PC-3 (cell line): ENCODE measurements at places on chromosomes 5 and 9. TPM values are rescaled to one million over a fixed set of nuclear protein-coding genes. Genes with fewer than 3 reads are reported as not detected.
A peak's percentile ranks its signal among the peaks of the same experiment; 100 is the strongest.

DNA sequence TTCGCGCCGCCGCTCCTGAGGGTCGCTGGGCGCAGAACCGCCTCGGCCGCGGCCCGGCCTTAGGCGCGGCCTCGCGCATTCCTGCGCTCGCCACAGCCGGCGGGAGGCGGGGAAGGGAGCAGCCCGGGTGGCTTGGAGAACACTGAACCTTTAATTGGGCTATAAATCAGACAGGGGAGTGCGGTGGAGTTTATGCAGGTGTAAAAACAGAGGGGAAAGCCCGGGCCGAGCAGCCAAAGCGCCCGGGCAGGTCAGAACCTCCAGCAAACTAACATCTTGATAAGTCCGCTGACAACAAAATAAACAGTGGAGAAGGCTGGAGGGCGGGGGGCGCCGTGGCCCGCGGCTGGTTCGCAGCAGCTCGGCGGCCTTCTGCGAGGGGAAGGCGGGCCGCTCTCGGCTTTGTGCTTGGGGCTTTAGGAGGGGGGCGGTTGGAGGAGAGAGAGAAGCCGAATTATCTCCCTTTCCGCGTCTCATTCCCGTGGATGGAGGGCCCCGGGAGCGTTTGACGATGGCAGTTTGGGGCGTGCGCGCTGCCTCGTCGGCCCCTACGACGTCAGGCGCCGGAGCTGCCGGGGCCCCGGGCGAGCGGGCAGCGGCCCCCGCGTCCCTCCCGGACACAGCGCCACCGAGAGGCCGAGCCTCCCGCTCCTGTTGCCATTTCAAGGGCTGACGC is 11.3 kb downstream of the FOXD1 start:
- H3K4me1 ChIP-seq = peaks cover 16% of the 10 kb centered on the region; the same call in 1 of the 2 replicates
- H3K4me3 ChIP-seq = peak overlapping the region; percentile 68
- H3K27me3 ChIP-seq = no peaks in the 10 kb centered on the region
- H3K27ac ChIP-seq = peak overlapping the region; percentile 72

DNA sequence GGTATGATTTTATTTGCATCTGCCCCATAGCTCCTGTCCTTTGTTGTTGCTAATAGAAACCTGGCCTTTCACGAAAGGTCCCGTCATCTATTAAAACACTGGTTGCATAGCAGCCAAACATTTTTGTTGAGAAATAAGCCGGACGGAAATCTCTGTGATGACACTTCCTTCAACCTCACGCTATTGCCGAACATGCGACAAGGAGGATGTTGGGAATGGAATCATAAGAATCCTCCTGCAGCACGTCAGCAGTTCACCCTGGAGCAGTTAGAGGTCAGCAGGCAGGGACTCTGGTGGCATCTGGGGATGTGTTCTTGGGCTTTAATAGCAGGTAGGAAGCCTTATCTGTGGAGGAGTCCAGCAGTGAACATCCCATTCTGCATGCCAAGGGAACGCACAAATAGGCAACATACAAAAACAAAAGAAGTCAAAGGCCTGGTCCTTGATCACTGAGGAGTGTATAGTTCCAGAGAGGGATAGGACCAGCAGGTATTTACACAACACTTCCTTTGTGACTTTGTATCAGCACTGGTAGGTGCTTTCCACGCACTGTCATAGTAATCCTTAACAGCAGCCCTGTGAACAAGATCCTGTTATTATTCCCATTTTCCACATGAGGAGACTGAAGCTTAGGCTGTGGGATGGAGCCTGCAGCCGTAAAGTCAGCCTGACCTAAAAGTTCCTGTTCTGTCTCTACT is 33.4 kb downstream of the ARHGAP26 start:
- no peaks in the 10 kb centered on the region for H3K27me3 ChIP-seq
- no peak for DNase-seq
- no peak overlapping the region for H3K27ac ChIP-seq
- no peaks in the 10 kb centered on the region for H3K36me3 ChIP-seq

- H3K4me3 ChIP-seq = no peak overlapping the region
- no peak for DNase-seq
- no peaks in the 10 kb centered on the region for H3K27me3 ChIP-seq
These were observed 101.8 kb downstream of the EHMT1 start for GRCh38 chr9:137720571-137721110.

GRCh38 chr9:12891588-12891987 is 116.8 kb downstream of the LURAP1L start:
- H3K27ac ChIP-seq = no peak overlapping the region
- DNase-seq = no peak
- H3K4me1 ChIP-seq = no peaks in the 10 kb centered on the region
- no peaks in the 10 kb centered on the region for H3K36me3 ChIP-seq
- H3K4me3 ChIP-seq = no peak overlapping the region

GRCh38 chr9:92610470-92611420 is 59.2 kb downstream of the IPPK start:
- H3K4me1 ChIP-seq = no peaks in the 10 kb centered on the region
- H3K36me3 ChIP-seq = 0 out of 2 replicates have a peak, but pooled peaks cover 3% of the 10 kb centered on the region
- no peak overlapping the region for H3K27ac ChIP-seq

Gene SLC45A2
- total RNA-seq = not detected in 2 replicates
